ENCODE measurements at places on chromosomes 2 and 18.

- no peak for DNase-seq
Observed at GRCh38 chr18:48595703-48596218, 56.9 kb downstream of the CTIF start.

- DNase-seq: no peak
Observed at GRCh38 chr18:7072593-7072992, 45.0 kb downstream of the LAMA1 start.

GRCh38 chr18:34153711-34154110, 71.0 kb downstream of the NOL4 start:
- DNase-seq: no peak

DNA sequence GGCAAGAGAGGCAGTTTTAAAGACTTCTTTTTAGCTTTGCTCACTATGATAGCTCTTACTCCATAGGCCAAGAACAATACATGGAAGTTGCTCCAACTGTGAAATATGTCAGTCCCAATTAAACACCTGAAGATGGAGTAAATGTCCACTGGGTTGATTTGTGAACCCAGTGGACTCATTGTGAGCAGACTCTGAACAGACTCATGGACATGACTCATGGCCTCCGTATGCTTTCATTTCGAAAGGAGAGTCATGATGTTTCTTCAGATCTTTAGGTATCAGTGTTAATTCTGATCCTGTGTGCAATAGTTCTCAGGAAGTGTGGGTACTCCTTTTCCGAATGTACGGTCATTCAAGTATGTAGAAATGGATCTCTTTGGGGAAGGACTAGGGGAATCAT, 5.4 kb upstream of the CWC22 start:
- peak; percentile 66 for DNase-seq

GRCh38 chr2:99420751-99421299, 69.0 kb downstream of the REV1 start:
- DNase-seq: peak; percentile 23

DNA sequence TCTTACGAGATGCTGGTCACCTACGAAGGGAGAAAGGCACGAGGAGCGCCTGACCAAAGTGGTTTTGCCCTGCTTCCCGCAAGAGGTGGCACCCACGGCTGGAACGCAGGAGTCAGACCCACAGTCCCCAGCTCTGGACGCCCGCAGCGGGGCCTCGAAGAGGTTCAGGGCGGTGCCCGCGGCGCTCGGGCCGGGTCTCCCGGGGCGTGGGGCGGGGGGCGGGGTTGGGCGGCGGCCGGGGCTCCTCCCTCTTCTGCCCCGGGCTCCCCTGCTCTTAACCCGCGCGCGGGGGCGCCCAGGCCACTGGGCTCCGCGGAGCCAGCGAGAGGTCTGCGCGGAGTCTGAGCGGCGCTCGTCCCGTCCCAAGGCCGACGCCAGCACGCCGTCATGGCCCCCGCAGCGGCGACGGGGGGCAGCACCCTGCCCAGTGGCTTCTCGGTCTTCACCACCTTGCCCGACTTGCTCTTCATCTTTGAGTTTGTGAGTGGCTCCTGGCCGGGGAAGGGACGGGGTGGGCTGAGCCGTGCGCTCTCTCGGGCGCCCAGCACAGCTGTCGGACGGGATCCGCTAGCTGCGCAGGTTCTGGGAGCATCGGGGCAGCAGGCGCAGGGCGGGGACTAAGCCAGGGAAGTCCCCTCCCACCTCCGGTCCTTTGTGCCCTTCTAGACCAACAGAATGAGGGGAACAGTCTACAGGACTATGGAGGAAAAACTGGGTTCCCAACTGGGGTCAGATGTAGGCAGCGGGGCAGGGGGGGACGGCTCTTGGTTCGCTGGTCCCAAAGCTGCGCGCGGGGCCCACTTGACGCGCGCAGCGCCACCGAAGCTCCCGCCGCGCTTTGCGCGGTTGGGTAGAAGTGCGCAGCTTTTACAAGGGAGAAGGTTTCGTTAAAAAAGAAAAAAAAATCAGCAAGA, at the start of gene MAL:
MAL (plus strand) TSS at position 303 of the 914 bp plus-strand sequence; CDS start at position 388, 85 bp downstream.
- no peak for DNase-seq

- DNase-seq: no peak
Observed at GRCh38 chr2:108776475-108776874, 10.1 kb upstream of the CCDC138 start.

GRCh38 chr2:72104821-72105588, 42.7 kb downstream of the CYP26B1 start:
- no peak for DNase-seq

- DNase-seq: no peak
Observed at GRCh38 chr2:8413589-8414135, 268.2 kb upstream of the ID2 start.

GRCh38 chr2:241730671-241731293, 3.6 kb upstream of the D2HGDH start:
- no peak for DNase-seq

DNA sequence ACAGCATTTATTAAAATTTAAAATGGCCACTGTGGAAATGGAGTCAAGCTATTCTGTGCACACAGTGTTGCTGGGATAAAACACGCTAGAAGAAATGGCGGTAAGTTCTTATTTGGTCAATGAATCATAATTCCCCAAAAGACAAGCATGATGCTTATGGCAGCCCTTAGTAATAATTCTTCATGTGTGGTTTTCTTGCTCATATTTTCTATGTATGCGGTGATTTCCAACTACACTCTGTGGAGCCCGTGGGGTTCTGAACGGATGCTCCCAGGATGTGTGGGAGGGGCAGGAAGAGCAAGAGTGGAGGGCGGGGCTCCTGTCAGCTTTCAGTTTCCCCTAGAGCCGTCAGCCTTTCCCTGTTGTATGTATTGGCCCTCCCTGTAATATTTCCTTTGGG, 91.7 kb upstream of the RMDN2 start:
- DNase-seq: no peak

DNA sequence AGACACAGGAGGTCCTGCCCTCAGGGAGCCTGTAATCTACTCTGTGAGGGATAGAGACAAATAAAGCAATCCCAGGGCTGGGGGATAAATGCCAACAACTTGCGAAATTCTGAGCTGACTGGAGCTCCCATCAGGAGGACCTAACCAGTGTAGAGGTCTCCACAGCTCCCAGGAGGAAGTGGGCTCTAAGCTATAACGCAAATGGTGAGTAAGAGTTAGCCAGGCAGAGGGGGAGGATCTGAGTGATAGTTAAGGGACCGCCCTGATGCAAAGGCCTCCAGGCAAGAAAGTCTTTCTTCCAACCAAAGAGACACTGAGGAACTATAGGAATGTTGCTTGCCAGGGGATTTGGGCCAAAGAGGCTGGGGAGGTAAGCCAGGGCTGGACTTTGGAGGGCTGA, 16.0 kb upstream of the ZNF532 start:
- no peak for DNase-seq

DNA sequence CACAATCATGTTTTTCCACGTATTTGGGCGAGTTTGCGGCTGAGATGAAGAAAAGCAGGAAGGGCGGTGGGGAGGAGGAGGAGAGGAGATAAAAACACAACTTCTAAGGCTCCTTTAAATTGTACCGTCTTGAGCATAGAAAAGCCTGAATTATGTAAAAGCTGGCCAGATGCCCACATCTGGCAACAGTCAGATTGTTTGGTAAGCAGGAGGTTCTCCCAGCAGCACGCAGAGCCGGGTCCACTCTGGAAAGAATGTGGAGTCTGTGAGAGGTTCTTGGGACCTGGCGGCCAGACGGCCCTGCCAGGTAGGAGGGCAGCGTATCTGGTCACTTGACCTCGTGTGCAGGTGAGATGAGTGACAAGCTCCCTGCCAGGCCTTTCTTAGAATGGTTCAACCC, 215.3 kb upstream of the APCDD1 start:
- DNase-seq: no peak

DNA sequence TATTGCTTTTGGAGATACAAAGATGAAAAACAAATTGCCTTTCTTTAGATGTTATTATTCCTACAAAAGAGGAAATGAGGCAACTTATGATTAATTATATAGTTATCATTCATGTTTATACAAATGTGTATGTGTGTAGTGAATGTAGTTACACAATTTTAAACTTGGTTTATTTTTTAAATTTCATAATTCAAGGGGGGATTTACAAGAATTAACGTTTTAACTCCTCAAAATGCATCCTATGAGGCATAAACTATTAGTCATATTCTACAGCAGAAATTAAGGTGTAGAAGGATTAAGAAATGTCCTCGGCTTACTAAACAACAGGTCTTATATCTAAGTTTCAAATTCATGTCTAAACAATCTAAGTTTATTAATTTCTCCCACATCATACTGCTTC, 1545.8 kb downstream of the LRP1B start:
- DNase-seq: no peak

DNA sequence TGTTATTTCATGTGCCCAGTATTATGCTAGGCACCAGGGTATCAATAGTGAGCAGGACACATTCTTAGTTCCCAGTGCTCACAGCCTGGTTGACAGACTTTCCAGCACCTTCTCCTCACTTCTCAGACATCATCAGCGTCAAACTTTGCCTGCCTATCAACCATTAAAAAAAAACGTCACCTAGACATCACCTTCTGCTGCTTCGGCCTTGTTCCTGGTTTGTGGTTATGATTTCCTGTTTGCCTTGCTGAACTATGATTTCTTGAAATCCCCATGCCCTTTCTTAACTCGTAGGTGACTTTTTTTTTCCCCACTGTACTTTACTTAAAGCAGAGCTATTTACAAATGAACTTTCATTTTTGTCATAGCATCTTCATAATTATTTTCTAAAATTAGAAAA, 60.4 kb upstream of the NABP1 start:
- no peak for DNase-seq

DNA sequence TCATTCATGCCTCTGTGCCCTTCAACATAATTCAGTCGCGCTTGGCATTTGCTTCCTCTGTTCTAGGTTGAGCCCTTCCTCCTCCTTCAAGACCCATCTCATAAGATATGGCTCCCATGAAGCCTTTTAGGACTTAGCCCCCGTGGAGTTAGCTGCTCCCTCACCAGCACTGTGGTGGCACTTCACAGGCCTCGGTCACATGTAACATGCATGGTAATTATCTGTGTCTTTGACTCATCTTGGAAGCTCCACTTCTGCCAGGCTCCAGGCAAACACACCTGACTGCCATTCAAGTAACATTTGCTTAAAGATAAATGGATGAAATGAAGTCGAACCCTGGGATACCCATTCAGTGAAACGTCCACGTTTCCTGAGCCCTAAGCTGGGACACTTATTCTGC, 484.7 kb downstream of the EIPR1 start:
- no peak for DNase-seq

GRCh38 chr2:8835279-8835678, 2.1 kb downstream of the KIDINS220 start:
- no peak for DNase-seq

- no peak for DNase-seq
Observed at GRCh38 chr2:183000846-183001245, 37.4 kb downstream of the NCKAP1 start.

DNA sequence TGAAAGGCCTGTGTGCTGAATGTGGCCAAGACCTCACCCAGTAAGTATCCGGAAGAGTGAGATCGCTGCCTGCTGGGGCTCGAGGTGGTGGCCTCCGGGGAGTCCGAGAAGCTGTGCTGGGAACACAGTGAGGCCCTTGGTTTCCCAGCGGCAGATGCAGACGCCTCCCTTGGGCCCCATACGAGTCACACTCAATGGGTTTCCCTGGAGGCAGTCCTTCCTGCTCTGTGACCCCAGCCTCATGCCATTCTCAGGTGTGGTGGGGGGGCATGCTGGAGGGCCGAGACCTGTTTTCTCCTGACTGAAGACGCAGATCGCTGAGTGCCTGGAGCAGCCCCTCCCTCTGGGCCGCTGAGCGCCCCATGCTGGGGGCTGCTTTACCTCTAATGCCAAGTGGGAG, 15.7 kb downstream of the CTDP1 start:
- DNase-seq: no peak

- DNase-seq: no peak
Observed at GRCh38 chr18:50582500-50582899, 22.6 kb downstream of the MAPK4 start.

DNA sequence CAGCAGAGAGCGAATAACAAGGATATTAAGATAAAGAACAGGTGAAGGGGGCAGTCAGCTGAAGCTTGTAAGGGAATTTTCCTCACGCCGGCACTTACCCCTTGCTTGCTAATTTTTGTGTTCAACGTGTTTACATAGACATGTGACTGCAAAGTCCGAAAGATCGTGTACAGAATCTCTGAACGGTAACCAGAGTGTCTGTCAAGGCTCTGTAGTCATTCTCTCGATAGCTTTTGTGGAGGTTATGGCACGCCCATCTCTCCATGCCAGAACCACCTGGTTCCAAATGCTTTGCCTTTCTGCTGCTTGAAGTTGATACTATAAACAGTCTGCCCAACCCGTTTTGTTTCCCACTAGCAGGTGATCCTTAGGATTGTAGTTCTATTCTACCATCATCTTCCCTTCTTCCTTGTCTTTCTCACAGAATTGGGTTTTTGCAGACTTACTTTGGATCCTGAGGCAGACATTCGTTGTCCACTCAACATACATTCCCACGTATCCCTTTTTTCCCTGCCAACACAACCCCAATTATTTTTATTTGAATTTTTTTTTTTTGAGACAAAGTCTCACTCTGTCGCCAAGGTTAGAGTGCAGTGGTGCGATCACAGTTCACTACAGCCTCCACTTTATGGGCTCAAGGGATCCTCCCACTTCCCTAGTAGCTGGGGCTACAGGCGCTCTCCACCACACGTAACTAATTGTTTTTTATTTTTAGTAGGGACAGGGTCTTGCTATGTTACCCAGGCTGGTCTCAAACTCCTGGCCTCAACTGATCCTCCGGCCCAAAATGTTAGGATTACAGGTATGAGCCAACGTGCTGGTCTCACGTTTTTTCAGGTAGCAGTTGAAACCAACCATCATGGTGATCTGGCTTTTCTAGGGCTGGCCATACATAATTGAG, 1.3 kb upstream of the USP34 start:
- DNase-seq: no peak

GRCh38 chr18:9364242-9364641, 29.7 kb downstream of the TWSG1 start:
- no peak for DNase-seq

DNA sequence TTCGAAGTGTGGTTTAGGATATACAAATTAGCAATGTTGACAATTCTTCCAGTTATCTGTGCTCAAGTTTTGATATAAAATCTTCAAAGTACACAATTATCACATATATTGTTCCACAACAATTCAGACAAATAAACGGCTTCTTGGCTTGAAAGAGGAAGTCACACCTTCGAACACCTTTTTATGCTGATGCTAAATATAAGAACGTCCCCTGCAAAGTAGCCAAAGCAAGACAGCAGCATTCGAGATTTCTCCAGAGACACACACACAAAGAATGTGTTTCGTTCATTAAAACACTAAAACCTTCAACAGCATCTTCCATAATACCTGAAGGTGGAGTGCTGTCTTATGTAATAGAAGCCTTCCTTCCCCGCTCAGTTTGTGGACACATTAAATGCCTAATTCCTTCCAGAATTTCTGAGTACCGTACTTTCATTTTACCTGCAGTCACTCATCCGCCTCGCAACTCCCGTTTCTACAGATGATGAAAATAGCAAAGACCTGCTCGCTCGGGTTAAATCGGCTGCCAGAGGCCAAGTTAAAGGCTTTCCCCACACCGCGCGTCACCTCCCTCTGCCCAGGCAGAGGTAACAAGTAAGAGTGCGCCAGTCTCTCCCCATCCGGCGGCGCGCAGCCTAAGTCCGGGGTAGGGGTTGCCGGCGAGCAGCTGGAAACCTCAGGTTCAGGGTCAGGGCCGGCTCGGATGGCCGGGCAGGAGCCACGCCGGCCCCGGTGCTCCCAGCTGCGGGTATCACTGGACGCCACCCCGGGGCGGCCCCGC, 847 bp downstream of the SERPINE2 start:
- DNase-seq: no peak

- no peak for DNase-seq
Observed at GRCh38 chr2:232540441-232541041, 1.0 kb downstream of the CHRNG start.
